ENCODE measurements at places on chromosomes 2 and 18.

GRCh38 chr2:28578774-28579173 is 82.9 kb downstream of the PLB1 start:
- DNase-seq, result no peak

DNA sequence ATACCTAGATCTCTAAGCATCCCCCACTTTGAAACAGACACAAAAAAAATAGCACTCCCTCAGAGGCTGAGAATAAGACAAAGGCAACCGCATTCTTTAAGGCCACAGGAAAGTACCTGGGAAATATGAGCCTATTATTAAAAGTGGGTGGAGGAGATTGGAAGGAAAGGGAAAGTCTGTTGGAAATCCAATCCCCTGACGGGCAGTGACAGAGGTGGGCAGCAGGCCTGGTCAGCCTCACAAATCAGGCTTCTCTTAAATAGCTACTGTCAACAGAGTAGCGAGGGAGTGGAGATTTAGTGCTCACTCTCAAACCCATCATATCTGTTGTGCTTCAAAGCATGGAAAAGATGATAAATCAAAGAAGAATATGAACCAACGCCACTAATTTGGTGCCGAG is 324.4 kb downstream of the ALK start:
- DNase-seq, result no peak

GRCh38 chr18:46574743-46575115 is 82.3 kb downstream of the LOXHD1 start:
- no peak for DNase-seq

DNA sequence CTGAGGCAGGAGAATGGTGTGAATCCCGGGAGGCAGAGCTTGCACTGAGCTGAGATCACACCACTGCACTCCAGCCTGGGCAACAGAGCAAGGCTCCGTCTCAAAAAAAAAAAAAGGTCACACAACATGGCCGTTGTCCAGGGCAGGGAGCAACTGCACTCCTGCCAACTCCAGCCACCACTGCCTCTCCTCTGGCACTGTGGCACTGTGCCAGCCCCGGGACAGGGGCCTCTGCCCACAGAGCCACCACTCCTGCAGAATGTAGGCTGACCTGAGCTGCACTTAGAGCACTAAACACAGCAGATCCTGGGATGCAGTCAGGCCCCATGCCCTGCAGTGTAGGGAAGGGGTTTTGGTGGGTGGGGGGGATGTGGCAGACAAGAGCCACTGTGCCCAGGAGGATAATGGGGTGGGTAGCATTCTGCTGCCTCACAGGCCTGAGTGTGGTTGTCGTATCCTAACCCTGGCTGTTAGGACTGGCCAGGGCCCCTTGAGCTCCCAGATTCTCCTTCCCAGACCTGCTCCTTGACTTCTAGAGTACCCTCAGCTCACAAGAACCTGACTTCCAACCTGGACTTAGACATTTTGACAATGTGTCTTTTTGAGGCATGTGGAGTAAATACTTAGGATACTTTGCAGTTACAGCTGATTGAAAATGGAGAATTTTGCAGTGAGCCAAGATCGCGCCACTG is 69.4 kb upstream of the SH3RF3 start:
- no peak for DNase-seq
